Esophagus mucosa (tissue), 1 donor: ENCODE measurements at places on chromosomes 6 and 20.

- no peak for ATAC-seq
Observed at GRCh38 chr20:361561-361960, 14.7 kb downstream of the NRSN2 start.

DNA sequence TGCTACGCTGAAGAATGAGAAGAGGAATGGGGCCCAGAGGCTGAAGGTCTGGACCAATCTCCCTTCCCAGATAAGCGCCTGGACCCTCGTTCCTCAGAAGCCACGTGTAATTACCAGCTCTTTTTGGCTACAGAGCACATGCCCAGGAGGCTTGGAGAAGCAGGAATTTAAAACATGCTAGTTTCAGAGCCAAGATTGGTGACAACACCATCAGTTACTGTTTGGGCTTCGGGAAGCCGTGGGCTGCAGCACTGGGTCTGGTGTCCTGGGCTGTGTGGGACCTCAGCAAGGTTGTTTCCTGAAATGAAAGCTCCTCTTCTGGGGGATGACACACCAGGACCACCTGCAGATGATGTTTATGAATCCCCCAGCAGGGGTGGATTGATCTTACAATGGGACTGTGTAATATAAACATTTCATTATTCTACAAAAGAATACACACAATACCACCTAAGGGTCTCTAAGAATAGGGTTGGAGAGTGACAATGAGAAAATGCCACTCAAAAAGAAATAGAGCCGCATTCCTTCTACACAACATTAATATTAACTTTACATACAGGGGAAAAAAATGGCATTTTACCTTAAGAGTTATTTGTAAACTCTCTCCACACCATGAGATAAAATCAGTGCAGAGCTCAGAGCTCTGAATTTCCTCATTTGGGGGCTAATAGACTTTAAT is 207.8 kb upstream of the FOXQ1 start:
- ATAC-seq = no peak

DNA sequence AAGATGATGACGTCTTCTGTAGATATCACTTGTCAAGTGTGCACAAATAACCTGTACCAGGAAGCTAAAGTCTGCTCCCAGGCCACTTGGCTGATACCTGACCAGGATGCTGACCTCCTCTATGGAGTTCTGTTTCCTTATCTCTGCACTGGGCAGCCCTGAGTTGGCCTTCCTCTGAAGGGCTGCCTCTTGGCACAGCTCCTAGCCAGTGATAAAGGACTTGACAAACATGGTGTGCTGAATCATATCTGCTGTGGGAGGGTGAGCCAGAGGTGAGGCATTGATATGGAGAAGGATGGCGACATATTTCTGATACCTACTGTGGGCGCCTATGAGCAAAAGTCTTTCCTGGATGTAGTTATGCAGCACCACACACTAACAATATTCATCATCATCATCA is 32.8 kb upstream of the FOXA2 start:
- no peak for ATAC-seq

DNA sequence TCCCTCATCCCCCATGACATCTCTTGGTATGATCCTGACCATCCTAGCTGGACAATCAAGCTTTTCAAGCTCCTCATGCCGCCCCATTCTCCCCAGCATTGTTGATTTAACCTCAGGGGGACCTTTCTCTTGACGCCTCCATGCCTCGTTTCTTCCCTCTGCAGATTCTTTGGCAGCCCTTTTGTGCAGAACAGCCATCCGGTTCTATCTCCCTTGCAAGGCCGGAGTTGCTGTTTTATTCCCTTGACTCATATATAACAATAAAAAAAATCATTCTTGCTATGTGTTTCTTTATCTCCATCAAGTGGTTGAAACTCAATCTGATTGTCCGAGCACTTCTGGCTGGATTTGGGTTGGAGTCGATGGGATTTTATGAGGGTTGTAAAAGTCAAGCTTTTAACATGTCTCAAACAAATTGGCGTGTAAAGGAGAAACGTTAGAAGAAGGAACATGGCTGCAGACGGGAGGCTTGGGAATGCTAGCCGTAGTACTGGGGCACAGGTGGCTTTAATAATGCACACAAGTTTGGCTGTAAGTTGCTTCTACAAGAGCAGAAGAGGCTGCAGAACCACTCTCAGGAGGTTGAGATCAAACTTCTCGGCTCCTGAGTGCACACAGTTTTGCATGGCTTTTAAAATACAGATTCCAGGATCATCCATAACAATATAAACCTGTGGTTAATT is 3.9 kb upstream of the SULF2 start:
- ATAC-seq = no peak

DNA sequence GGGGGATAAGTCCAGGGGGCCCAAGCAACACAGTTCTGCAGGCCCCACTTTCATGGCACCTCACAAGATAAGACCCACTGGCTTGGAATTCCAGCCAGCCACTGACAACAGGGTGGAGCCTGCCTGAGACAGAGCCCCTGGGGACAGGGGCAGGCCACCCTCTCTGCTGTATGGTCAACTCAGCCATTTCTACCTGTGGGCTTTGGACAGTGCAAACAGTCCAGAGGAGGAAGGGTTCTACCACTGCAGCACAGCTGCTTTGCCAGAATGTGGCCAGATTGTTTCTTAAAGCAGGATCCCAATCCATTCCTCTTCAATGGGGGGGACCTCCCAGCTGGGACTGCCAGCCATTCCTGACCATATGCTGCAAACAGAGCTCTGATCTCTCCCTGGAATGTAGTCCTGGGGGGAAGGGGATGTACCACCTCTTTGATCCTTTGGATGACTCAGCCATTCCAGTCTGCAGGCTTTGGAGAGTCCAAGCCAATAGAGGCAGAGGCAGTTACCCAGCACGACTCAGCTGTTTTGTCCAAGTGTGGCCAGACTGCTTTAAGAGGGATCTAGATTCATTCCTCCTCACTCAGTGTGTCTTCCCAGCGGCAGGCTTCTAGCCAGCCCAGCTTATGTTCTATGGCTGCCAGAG is 842.2 kb downstream of the EPHA7 start:
- ATAC-seq = no peak

DNA sequence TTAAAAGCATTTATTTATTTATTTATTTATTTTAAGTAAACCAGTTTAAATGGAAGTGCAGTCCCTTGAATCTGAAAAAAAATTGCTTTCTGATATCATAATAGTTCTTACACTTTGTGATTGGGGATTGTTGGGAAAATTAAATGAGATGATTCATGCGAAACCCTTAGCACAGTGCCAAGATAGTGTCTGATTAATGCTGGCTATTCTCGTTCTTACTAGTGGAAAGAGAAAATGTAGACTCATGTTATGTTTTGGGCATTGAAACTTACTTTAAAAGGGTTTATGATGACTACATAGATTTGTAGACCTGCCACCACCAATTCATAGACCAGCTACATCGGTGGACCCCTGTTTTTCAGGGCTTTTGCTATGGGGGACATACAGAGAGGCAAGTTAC is 229.2 kb upstream of the ZFP64 start:
- peak; percentile 25 for ATAC-seq

DNA sequence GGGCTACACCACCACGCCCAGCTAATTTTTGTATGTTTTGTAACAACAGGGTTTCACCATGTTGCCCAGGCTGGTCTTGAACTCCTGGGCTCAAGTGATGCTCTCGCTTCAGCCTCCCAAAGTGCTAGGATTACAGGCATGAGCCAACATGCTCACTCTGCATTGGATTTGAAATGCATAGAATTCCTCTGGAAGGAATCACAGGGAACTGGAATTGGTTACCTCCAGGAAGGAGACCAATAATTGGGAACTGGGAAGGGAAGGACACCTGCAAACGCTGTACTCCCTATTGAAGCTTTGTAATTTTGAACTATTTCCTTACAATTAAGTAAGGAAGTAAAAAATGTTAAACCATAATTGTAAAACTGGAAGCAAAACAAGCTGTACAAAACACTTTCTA is 12.3 kb upstream of the TP53INP2 start:
- no peak for ATAC-seq

- no peak for ATAC-seq
Observed at GRCh38 chr6:141254336-141254735, 878.4 kb upstream of the GJE1 start.
